ENCODE measurements at places on chromosomes 13 and 19.

GRCh38 chr13:99000137-99000536, 22.3 kb upstream of the DOCK9 start:
- DNase-seq = no peak

- DNase-seq = no peak
These were observed 5.5 kb upstream of the LILRA6 start for GRCh38 chr19:54248016-54248601.

GRCh38 chr19:27906081-27906480, 1306.9 kb downstream of the UQCRFS1 start:
- DNase-seq = no peak

GRCh38 chr13:40777166-40777808, 6.3 kb upstream of the MRPS31 start:
- DNase-seq = peak; percentile 78

Measured in hematopoietic multipotent progenitor cell treated with erythropoietin and hydrocortisone succinate and interleukin-3 and kit ligand, for 15 days (in vitro differentiated cells).